ENCODE measurements at places on chromosomes 3 and 15.

- no peak for DNase-seq
Measured at GRCh38 chr15:67422296-67422695, 98.6 kb upstream of the C15orf61 start.

DNA sequence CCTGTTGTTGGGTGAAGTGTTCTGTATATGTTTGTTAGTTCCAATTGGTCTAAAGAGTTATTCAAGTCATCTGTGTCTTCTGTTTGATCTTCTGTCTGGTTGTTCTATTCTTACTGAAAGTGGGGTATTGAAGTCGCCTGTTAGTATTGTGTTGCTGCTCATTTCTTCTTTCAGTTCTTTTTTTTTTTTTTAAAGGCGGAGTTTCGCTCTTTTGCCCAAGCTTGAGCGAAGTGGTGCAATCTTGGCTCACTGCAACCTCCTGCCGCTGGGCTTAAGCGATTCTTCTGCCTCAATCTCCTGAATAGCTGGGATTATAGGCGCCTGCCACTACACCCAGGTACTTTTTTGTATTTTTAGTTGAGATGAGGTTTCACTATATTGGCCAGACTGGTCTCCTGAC is 23.5 kb downstream of the PFN2 start:
- DNase-seq = no peak

- no peak for DNase-seq
Measured at GRCh38 chr3:9173445-9173844, 76.0 kb downstream of the SRGAP3 start.

- DNase-seq = no peak
Measured at GRCh38 chr3:72633121-72633520, 215.1 kb downstream of the SHQ1 start.

DNA sequence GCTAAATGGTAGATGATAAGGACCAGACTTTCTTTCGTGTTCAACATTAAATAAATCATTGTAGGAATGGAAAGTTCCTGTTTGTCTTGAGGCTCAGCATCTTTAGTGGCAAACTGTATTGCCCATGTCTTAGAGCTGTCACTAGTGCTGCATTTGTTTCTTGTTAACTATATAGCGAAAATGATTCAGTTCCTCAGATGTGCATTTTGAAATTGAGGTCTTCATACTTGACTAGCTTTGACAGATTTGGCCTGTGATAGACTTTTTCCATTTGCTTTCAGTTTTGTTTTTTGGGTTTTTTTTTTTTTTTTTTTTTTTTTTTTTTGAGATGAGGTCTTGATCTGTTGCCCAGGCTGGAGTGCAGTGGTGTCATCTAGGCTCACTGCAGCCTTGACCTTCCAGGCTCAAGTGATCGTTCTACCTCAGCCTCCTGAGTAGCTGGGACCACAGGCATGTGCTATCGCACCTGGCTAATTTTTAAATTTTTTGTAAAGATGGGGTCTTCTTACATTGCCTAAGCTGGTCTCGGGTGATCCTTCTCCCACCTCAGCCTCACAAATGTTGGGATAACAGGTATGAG is 9.5 kb upstream of the RPLP1 start:
- no peak for DNase-seq

DNA sequence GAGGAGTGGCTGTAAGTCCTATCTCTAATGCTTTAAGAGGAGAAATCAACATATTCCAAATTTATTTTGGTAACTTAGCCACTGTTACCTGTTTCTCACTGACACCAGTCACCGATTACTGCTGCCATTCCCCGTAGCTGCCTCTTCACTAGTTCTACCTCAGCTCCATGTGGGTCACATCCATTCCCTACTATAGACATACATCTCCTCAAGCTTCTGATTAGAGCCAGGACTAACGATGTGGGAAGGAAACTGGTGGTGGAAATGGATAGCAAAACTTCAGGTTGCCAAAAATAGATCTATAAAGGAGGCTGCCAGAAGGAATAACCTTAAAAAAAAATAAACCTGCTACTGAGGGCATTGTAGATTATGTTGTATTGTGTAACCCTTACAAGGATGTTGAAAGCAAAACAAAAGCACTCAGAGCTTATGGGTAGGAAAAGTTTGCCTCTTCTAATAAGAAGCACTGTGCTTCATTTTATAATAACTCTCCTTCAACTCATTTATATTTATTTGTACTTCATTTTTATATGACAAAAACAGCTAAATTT is 56.0 kb downstream of the KAT2B start:
- no peak for DNase-seq

DNA sequence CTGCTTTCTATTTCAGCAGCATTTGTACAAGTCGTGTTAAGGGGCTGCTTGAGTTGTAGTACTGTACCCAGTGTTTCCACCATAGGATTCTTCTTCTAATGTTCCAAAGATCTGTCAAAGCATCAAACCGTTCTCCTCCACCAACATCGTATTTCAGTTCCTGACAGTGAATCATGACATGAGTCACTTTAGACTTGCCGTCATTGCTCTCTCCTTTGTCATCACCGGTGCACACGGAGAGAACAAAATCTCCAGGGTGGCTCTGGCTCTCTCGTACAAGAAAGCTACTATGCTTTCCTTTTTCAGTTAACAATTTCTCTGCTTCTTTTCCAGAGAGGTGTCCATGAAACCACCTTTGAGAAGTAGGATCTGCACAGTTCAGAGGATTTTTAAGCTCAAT is 270.9 kb upstream of the CCDC54 start:
- DNase-seq = no peak

DNA sequence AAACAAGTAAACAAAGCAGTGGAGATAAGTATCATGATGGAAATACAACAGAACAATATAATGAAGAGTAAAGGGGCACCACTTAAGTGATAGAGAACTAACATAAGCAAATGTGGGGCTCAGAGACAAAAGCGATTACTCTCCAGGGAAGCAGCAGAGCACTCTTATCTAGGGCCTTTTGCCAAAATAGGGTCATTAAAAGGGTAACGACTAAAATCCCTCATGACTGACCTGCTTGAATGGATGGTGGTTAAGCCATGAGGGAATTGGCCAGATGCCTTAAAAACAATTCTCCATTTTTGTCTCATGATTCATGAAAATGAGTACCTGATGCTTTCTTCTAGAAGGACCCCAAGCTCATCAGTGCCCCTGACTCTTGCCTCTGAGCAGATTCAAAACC is 3.2 kb upstream of the SLC7A14 start:
- DNase-seq = no peak

- DNase-seq = no peak
Measured at GRCh38 chr15:31437686-31438085, 111.1 kb downstream of the KLF13 start.
